Stimulated activated memory B cell treated with anti-CD40 and anti-IgM and Interleukin-4, amounts not matched to agents 10 μg/mL and 1 μg/mL and 100 μg/mL, for 72 hours (primary cell): ENCODE measurements at places on chromosomes 1 and 21.

DNA sequence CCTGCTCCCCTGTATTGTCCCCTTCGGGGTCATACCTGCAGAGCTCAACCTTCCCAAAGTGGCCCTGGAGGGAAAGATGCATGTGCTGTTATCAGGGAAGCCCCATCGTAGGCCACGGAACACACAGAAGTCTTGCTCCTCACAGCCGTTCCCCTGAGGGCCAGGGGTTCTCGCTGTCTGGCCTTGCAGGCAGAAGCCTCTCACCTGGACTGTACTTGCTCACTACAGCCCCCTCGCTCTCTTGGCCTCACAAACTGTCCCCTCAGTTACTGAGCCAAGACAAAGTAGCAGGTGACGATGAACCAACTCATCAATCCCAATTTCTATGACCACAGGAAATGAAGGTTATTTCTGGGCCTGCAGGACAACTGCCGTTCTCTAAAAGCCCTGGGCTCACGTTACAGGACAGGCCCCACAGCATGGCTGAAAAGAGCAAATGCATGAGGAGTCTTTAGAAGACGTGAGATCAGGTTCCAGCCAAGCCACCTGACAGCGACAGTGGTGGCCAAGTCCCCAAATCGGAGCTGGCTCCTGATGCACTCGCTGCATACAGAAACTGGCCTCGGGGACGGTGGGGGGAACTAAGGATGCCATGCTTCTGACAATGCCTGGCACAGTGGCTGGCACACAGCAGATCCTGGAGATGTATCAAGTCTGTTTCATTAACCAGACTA is 95.0 kb downstream of the RAVER2 start:
- ATAC-seq: no peak

GRCh38 chr21:34579411-34579810 is 35.5 kb downstream of the RCAN1 start:
- ATAC-seq: no peak

- no peak for ATAC-seq
These were observed 59.6 kb downstream of the CAPZB start for GRCh38 chr1:19425646-19426239.

DNA sequence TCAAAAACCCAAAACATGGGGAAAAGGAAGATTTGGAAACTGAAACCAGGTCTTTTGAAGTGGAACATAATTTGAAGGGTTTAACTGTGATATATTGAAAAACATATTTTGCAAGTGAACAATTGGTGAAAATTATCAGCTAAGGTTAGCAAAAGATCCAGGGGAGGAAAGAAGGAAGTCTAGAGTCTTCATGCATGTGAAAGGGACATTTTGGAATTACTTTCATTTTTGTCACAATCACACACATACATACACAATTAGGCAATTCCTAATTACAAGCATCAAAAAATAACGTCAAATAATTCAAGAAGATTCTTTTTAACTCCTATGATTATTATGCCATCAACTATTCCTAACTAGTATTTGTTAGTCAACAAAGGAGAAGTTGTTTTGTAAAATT is 64.7 kb upstream of the NFIA start:
- ATAC-seq: no peak

DNA sequence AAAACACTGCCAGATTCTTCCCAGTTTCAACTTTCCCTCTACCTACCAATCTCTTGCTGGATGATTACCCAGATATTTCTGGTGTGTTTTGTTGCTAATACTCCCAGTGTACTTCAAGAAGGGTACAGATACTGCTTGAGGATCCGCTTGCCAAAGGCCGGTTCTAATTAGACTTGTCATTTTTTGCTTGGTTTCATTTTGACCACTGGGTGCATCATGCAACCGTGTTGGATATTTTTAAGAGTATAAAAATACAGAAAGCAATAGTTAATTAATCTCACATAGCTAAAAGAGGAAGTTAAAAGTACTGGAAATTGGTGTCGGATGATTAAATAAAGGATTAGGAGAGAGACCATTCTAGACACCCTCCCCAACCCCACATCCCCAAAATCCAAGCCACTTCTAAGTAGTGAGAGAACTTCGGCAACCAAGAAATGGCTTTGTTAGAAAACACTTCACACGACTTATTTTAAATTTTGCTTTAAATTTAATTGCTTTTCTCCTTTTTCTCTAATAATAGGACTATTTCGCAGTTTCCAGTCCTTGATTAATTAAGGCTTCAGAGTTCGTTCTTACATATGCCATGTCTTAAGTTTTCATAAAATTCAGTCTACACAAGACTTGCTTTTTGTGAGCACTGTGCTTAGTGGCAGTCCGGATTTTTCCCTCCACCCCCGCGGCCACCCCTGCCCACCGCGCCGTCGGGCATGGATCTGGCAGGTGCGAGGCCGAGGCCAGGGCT is 2.5 kb upstream of the CDKN2C start:
- ATAC-seq: no peak

- ATAC-seq: no peak
These were observed 83.3 kb downstream of the LACTBL1 start for GRCh38 chr1:22889213-22889827.

GRCh38 chr1:44485229-44485933 is 80.3 kb downstream of the RNF220 start:
- peak; percentile 70 for ATAC-seq

DNA sequence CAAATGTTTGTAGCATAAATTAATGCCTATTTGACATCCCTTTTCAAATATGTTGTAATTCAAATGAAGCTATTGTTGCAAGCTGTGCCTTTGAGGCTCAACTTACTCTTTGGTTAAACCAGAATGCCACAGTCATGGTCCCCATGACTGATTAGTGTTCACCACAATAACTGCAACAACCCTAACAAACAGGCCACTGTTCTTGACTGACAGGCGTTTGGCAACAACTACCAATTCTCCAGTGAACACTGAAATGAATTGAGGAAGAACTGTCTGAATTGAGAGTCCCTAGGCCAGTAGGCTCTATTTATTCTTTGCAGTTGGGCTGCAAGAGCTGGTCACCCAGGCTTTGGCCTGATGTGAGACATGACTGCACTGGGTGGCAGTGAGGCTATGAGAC is 6.6 kb upstream of the TMEM167B start:
- no peak for ATAC-seq

- ATAC-seq: no peak
These were observed 173.0 kb upstream of the LYPLAL1 start for GRCh38 chr1:219000631-219001030.

GRCh38 chr1:29832936-29833335 is 596.6 kb downstream of the PTPRU start:
- ATAC-seq: no peak

- ATAC-seq: no peak
These were observed 289.2 kb upstream of the DPYD start for GRCh38 chr1:98210064-98210463.

GRCh38 chr21:30408782-30409494 is 13.1 kb downstream of the KRTAP13-1 start:
- no peak for ATAC-seq

GRCh38 chr1:111739925-111740765 is 950 bp upstream of the INKA2 start:
- no peak for ATAC-seq

- ATAC-seq: no peak
These were observed 2.8 kb upstream of the ELOVL1 start for GRCh38 chr1:43370564-43370963.
